NCI-H345 (cell line): ENCODE measurements at places on chromosomes 4 and X.

- DNase-seq: no peak
Observed at GRCh38 chr4:184261246-184261645, 43.6 kb upstream of the ENPP6 start.

DNA sequence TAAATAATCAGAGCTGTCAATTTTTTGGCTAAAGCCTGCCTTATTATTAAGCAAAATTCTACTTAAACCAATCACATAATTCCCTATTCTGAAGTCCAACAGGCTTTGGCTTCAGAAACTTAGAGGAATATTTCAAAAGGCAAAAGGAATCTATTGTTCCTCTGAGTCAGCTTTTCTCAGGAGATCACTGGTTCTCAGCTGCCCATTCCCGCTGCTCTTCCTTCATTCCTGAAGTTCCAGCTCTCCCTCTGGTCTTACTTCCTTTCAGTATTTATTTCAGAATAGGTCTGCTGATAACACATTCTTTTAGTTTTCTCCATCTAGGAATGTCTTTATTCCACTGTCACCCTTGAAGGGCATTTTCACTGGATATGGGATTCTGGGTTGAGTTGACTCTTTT lies 133.7 kb downstream of the SOWAHB start:
- no peak for DNase-seq

GRCh38 chr4:133465022-133465421 lies 315.9 kb downstream of the PCDH10 start:
- no peak for DNase-seq

- no peak for DNase-seq
Observed at GRCh38 chrX:3377560-3377959, 31.1 kb upstream of the MXRA5 start.

GRCh38 chr4:89305712-89306437 lies 1.7 kb downstream of the GPRIN3 start:
- peak; percentile 11 for DNase-seq

DNA sequence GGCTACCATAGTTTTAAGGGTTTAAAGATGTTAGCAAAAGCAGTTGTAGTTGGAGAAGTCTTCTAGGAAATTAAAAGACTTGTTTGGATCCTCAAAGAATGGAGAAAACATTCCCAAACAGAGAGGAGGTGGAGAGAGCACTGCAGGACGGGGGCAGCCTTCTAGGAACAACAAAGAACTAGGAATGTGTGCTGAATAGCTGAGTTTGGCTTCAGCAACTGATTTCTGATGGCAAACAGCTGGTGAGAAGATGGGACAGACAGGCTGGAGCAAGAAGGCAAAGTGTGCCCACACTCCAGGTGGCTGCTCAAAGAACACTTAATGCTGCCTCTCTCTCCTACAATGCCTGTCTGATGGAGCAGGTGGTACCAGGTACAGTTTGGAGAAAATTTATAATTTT lies 1331.1 kb downstream of the ADGRL3 start:
- DNase-seq: no peak

GRCh38 chr4:146342600-146343192 lies 128.4 kb downstream of the REELD1 start:
- peak; percentile 21 for DNase-seq

DNA sequence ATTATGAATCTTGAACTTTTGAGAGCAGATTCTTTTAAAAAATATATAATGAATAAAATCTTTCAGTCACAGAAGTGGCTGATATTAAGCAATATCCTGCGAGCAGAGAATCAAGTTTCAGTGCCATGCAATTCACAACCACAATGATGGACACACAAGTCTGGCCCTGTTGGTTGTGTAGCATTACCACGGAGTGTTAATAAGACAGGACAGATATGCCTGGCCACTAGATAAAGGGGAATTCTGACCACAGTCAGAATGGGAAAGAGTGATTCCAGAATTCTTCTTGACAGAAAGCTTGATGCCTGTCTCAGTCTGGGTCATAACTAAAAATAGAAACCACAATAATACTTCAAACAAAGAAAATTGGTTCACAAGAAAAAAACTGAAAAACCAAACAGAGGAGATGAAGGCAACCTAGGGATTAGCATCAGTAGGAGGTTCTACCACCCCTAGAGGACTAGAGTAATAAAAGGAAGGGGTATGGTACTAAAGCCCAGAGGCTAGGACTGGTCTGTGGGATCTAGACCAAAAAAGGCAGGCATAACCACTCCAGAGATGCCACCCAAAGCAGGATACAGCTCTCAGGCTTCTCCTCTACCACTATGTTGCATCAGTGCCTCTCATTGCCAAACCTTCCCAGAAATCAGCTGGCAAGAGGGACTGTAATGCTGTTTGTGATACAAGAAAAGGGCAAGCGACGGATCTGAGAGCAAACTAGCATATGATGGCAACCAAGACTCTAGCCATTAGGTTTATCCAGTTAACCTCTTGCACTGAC lies 59.0 kb downstream of the RNF150 start:
- no peak for DNase-seq

- DNase-seq: no peak
Observed at GRCh38 chrX:129763666-129764065, 16.1 kb upstream of the SASH3 start.

DNA sequence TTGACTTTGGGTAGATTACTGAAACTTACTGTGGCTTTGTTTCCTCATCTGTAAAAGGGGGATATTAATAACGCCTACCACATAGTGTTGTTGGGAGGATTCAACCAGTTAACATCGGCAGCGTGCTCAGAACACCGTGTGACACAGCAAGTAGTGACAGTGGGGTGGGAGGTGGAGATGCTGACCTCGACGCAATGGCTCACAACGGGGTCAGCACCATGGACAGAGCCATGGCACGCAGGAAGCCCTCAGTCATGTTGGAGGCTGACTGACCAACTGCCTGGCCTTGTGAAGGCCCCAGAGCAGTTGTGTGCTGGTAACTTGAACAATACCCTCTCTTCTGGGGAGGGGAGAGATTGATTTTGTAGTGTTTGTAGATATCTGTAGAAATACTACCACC lies 93.2 kb downstream of the WFS1 start:
- no peak for DNase-seq

DNA sequence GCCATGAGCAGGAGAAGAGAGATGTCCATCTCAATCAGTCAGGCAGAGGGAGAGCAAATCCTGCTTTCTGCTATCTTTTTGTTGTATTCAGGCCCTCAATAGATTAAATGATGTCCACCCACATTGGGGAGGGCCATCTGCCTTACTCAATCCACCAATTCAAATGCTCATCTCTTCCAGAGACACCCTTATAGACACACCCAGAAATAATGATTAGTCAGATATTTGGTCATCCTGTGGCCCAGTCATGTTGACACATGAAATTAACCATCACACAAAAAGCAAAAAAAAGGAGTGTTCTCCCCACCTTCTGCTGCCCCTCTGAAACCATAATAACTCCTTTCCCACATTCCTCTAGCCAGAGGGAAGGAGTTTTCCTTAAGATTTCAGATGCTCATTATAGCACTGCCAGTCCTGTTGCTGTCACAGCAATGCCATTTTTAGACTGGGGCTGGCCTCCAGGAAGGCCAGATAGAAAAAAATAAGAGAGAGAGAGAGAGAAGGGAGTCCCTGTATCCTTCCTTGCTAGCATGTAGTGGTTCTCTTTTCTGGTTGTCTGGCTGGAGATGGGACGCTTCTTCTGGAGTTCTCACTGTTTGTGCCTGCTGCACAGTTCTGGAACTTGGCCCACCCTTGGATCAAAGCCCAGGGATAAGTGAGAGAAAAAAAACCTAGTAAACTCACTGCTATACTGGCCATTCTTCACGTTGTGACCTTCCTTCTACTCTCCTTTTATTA lies 177.7 kb downstream of the RBM46 start:
- no peak for DNase-seq

- no peak for DNase-seq
Observed at GRCh38 chr4:189912170-189912569, 28.5 kb upstream of the FRG1 start.

DNA sequence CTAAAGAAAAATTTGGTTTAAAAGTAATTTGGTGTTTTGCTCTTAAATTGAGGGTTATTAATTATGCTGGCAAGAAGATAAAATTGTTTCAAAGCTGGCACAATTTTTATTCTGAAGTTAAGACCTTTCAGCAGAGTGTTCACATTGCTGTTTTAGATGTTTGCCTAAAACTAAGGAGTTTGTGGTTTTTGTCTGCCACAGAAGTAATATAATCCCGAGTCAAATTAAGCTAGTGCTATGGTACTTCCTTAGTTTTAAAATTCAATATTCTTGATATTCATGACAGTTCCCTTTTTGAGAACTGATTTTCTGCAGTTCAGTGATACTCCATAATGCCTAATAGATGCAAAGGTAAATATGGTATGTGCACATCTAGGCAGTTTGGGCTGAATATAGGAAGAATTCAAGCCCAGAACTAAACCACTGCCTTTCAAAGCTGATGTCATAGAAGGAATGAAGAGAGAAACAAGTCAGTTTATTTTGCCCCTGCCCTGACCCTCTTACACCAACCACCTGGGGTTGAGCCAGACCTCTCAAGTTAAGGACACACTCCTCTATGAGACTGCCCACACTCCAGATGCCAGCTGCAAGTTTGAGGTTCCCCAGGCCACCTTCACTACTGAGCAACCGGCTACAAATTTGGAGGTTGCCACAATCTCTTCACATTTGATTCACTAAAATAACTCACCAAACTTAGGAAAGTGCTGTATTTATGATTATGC lies 32.1 kb upstream of the VEGFC start:
- no peak for DNase-seq

- peak; percentile 66 for DNase-seq
Observed at GRCh38 chrX:70444326-70444945, at the start of gene DLG3. TSS of gene DLG3 (plus strand) at chrX:70444835. CDS start at chrX:70445202, 367 bp downstream.

- no peak for DNase-seq
Observed at GRCh38 chrX:16278927-16279326, 111.6 kb downstream of the MAGEB17 start.

- DNase-seq: no peak
Observed at GRCh38 chrX:96181605-96182004, 503.0 kb upstream of the DIAPH2 start.

DNA sequence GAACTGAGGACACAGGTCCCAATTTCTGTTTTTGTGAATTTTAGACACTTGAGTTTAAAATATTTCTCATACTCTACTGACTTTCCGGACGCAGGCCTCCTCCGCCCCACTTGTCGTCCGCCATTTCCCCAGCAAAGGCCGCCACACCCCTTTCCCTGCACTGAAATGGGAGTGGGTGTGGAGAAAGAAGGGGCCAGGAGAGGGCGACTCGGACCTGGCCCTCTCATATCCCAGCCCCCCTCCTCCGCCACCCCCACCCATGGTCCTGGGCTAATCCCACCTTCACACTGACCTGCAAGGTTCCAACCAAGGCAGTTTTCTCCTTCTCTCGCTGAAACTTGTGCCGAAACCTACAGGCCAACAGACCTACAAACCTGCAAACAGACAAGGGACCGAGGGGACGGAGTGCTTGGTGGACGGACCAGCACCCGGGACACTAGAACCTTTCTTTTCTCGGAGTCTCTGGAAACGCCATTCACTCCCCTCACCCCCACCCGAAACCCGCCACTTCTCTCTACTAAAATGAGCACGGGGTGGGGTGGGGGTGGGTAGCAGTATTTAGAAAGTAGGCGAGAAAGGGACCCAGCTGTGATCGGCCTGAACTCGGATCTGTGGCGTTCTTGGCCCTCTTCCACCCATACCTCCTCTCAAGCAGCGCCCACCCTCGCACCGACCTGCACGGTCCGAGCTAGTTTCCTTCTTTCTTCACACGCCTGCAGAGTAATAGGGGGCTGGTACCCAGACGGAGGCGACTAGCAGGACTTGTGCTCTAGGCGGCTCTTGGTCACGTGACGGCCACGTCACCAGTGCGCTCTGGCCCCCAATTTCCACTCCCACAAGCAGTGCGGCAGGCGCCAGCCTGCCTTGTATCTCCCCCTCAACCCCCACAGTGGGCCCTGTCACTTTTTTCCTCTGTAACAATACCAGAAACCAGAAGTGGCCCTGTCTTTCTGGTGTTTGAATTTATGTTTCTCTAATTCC lies at the start of gene ARMCX6:
Gene ARMCX6 (minus strand): TSS at position 790 of the 981 bp plus-strand sequence. CDS start 1,380 bp downstream, outside the sequence.
- DNase-seq: peak; percentile 72

DNA sequence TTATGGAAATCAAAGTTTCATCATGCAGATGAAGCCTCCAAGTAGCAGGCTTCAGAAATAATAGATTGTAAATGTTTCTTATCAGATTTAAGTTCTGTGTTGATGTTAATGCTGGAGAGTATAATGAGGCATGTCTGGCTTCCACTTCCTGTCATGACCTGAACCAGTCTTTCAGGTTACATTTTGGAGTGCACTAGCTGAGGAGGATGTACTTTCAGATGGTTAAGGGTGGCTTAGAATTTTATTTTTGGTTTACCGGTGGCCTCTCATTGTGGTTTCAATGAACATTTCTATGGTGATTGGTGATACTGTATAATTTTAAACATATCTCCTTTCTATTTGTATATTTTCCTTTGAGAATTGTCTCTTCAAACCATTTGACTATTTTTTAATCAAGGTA lies 890.4 kb downstream of the SH3BGRL start:
- no peak for DNase-seq
